ENCODE measurements at places on chromosomes 12 and 14.

DNA sequence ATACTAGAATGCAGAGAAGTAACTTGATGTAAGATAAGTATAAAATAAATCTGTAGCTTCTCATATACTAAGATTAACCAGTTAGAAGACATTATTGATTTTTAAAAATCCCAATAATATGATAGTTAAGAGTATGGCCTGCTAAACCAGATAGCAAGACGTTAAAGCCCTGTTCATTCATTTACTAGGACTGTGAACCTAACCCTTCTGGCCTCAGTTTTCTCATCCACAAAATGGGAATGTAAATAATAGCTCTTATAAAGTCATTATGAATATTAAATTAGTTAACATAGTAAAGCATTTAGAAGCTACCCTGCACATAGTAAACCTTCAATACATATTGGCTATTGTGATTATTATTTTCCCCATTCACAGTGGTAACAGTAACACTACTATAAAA, 6.0 kb upstream of the PRMT5 start:
- DNase-seq, result no peak

GRCh38 chr14:68734231-68734732, 58.6 kb downstream of the ZFP36L1 start:
- DNase-seq, result no peak

GRCh38 chr12:89215196-89215595, 137.1 kb downstream of the DUSP6 start:
- no peak for DNase-seq

DNA sequence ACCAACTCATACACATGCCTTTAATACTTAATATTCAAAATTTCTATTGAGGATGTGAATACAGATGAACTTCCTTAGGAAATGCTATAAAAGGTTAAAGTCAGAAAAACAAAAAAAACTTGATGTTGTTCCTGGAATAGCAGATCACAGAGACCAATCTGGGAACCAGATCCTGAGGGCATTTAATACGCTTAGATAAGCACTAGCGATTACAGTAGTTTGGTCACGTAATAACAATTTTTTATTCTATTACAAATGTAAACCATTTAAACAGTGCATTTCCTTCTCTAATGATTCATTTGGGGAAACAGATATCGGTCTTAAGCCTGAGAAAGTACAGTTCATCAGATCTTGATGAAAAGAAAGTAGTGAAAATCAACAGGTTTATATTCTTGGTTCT, 30.8 kb upstream of the ABCC9 start:
- DNase-seq, result no peak

GRCh38 chr14:100423317-100424010, 100.3 kb downstream of the SLC25A47 start:
- DNase-seq, result no peak

DNA sequence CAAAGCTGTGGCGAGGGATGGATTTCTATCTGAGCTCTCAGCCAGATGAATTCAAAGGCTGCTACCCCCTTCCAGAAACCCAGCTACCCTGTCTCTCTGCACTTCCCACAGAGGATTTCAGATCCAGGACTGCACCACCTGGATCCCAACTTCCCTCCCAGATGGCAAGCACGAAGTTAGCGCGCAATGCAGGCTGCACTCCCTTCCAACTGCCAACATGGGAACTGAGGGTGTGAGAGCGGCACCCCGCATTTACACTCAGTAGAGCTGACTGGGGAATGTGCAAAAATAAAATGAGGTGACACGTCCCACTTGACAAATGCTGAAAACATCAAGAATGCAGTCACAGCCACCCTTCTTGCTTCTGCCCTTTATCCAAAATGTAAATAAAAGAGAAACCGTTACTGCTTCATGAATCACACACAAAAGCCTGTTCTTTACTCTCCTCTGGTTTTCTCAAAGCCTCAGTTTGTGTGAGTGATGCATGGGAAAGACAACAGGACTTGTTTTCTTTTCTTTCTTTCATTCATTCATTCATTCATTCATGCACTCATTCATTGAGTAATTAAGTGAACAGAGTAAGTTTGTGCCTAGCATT, 85.7 kb downstream of the ITPK1 start:
- DNase-seq, result no peak

DNA sequence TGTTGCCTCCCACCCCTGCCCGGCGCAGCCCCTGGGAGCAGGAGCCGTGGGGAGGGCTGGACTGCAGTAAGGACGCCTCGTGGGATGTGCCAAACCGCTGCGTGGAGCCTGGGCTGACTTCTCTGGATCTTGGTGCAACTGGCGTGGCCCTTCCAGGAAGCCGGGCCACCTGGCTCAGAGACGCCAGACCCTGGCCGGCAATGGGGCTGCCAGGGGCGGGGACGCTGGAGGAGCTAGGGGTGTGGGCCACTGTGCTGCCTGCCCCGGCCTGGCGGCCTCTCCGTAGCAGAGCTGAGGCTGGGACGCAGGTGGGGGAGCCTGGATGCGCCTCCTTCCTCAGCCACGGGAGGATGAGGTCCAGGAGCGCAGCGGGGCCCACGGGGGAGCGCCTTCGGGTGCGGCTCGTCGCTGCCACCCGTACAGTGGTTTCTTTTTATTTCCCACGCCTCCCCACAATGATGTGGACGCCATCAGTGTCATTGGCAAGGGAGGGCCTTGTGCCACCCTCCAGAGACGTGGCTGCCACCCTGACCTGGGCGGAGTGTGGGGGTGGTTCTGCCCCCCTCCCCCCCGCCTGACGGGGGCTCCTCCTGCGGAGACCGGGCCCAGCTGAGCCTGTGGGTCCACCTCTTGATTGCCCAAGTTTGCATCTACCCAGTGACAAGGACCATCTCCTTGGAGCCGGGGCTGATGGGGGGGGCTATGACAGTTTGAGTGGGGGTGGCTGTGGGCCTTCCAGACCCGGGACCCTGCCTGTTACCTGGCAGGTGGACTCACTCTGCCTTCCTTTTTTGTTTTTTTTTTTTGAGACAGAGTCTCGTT, 11.3 kb downstream of the DDX51 start:
- no peak for DNase-seq

DNA sequence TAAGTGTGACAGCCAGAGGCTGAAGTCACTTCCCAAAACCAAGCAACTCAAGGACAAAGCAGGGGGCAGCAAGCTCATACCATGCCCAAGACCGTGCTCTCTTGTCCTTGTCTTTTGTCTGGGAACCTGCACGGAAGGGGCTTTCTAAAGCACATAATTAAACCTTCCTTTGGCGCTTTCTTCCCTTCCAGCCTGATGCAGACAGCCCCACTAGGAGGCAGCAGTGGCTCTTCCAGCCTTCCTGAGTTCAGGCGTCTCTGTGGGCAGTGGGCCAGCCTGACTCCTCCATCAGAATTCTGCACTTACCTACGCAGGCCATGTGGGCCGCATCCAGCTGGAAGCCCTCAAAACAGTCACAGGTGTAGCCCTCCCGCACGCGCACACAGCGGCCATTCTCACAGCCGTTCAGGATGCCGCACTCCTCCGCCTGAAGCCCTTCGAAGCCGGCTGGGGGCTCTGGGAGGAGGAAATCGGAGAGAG, 7.6 kb downstream of the ISCA2 start:
- DNase-seq, result peak; percentile 83

GRCh38 chr12:80234667-80235066, 135.3 kb downstream of the OTOGL start:
- peak; percentile 37 for DNase-seq

- no peak for DNase-seq
Observed at GRCh38 chr14:105470350-105471296, 4.0 kb upstream of the CRIP2 start.

GRCh38 chr12:79690142-79690637, 574 bp downstream of the PAWR start:
- DNase-seq, result no peak

DNA sequence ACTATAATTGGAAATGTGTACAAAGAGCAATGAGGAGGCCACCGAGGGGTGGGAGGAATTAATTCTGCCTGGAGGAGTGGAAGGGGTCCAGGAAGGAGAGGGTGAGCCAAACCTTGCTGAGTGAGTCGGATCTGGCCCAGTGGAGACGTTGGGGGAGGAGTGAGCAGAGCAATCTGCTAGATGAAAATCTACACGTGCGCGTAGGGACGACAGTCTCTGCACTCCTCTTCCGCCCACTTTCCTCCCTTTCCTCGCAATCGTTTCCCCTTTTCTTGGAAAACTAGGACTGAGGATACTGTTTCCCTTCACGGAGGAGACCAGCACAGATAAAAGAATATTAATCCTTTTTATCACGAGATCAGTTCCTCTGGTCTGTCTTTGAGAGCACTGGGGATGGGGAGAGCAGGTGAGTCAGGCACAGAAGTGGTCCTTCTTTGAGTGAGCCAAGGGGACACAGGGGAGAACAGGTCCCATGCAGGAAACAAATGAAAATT, 2.9 kb upstream of the NAB2 start:
- DNase-seq, result peak; percentile 66

- DNase-seq, result no peak
Observed at GRCh38 chr12:94603434-94604365, 46.7 kb downstream of the TMCC3 start.
